Activated CD4-positive, alpha-beta T cell treated with anti-CD3 and anti-CD28 coated beads, Interleukin-2, Interleukin-4, amounts not matched to agents 100 ng/mL and 50 ng/mL, durations not matched to agents 16 hours and 8 hours (primary cell): ENCODE measurements at places on chromosomes 13 and 19.

GRCh38 chr13:113057084-113057483 lies 48.5 kb upstream of the F7 start:
- no peak for DNase-seq

DNA sequence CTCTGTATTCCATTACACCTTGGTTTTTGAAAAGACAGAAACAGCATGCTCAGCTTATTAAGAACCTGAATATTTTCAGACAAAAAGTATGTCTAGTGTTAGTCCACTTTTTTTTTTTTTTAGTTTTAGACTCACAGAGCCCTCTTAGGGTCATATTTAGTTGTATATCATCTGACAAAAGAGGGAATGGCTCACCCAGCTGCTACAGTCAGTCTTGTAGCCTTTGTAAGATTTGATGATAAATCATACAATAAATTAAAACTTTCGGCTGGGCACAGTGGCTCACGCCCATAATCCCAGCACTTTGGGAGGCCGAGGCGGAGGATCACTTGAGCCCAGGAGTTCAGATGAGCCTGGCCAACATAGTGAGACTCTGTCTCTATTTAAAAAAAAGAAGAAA lies 43.7 kb upstream of the LDLR start:
- DNase-seq = no peak

- DNase-seq = no peak
Measured at GRCh38 chr13:101218484-101218883, 197.8 kb downstream of the NALCN start.

GRCh38 chr19:47020992-47021496 lies 1.4 kb downstream of the NPAS1 start:
- no peak for DNase-seq

GRCh38 chr19:4493104-4493928 lies 21.2 kb downstream of the HDGFL2 start:
- DNase-seq = no peak

DNA sequence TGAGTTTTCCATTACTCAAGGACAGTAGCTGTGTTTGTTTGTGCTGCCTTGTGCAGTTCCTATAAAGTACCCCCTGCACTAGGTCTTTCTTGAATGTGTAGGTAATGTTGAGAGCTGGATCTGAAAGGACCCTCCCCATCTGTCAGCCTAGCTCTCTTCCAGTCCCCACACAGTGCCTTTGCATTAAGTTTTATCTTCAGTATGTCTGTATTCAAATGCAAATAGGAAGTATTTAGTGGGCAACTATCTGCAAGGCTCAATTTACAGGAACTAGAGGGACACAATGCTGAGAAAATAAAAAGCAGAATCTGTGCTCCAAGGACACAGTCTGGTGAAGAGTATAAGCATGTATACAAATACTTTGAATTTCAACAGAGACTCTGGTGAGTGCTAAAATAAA lies 558.5 kb downstream of the RFC3 start:
- no peak for DNase-seq

GRCh38 chr19:51421229-51422052 lies 4.0 kb upstream of the SIGLEC10 start:
- DNase-seq = no peak

- DNase-seq = no peak
Measured at GRCh38 chr13:40113643-40114304, 458.3 kb downstream of the COG6 start.

DNA sequence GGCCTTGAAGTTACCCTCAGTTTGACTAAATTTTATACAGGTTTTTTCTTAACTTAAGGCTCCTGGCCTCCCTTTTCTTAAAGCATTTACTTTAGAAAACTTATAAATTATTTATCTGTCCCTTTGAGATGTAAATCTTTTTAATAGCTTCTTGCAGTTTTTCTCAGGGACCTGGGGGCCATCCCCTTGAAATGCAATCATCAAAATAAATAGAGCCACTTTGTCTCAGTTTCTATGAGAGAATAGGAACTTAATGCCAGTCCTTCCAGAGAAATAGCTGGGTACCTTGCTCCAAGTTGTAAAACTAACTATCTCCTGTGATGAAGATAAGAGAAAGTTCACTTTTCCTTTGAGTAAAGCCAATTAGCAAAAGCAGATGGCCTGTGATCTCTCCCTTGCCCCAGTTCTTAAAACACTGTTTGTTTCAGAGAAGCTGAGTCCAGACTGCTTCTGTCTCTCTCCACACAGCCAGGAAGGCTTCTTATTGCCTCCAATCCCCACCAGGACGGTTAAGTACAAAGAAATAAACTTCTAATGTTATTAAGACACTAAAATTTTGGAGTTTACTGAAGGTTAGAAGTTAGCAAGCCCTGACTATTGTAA lies 913.1 kb downstream of the OLFM4 start:
- no peak for DNase-seq

- no peak for DNase-seq
Measured at GRCh38 chr19:51120160-51120559, 4.5 kb upstream of the SIGLEC9 start.

DNA sequence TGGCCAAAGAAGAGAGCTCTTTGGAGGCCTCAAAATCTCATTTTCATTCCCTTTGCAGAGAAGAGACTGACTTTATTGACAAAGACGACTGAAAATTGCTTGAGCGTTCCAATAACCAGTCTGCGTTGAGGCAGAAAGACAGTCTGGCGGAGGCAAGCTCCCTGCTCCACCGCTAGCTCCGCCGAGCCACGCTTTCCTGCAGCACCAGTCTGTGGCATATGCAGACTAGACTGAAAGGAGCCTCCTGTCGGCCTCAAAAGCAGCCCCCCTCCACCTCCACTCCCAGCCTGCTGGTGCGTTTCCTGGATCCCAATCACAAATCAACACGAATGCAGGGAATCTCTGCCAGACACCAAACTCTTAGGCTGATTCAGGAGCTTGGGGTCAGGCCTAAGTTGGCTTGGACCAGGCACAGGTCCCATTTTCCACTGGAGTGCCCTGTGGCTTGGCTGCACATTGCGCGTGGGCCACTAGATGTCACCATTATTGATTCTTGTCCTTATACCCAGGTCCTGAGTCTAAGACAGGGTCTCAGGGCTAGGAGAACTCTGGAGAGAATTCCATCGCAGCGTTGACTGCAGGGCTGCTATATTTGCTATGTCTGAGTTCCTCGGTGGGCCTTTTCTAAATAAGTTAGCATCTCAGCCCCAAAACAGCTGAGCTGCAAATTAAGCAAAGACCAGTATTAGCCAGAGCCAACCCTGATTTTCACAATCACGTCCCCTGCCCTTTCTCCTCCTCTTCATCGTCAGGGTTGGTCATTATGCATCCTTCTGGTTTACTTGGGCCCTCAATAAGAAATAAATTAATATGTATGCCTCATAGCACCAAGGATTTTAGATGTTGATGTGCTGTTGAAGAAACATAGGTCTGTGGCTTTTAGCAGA lies 5.2 kb upstream of the ZNF507 start:
- DNase-seq = peak; percentile 43

GRCh38 chr13:103325672-103326071 lies 259.5 kb upstream of the SLC10A2 start:
- DNase-seq = no peak
